Activated CD8-positive, alpha-beta memory T cell treated with anti-CD3 and anti-CD28 coated beads for 4 hours (primary cell): ENCODE measurements at places on chromosomes 5 and 9.

DNA sequence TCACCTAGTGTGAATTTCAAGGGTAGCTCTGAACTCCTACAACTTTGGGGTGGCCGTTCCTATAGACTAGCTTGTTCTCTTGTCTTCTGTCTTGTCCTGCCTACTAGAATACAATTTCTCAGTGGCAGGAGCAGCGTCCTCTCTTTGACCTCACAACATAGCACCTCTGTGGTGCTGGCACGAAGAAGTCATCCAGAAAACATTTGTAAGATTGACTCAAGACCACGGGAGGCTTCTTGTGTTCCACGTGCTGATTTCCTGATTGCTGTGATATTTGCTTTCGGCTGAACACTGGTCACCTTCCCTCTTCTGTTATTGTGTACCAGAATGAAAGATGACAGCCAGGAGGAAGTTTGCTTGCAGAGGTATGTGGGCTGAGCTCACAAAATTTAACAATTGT is 27.0 kb downstream of the SLC1A1 start:
- no peak for DNase-seq

- no peak for DNase-seq
Measured at GRCh38 chr9:92332577-92333281, 7.0 kb downstream of the CENPP start.

DNA sequence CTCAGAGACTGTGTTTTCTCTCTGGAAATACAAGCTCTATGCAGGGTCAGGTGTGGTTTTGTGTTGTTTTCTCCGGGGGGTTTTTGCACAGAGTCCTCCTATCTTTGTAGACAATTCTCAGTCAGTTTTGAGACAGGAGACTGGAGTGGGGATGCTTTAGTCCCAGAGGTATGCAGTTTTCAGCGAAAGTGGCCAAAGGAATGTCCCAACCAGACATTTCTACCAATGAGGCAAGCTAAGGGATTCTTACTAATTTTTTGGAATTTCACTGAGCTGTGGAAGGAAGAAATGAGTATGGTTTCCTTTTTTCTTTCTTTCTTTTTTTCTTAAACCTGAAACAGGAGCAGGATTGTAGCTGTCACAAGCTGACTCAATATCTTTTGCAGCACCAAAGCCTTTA is 35.3 kb upstream of the PLPP1 start:
- DNase-seq = no peak

DNA sequence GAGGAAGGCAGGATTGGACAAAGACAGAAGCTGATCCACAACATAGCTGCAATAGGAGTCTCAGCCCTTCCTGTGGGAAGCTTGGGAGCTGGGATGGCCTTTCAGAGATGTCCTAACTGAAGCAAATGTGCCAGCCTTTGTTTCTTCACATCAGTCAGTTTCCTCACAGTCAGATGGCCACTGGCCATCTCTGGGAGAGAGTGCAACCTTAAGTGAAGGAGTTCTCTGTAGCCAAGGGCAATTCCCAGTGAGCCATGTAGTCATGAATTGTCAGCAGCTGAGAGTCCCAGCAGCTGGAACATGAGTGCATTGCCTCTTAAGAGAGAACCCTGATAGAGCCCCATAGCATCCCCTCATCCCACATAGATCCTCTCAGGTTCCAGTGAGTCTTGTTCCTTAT is 89.1 kb upstream of the LIFR start:
- no peak for DNase-seq

- no peak for DNase-seq
Measured at GRCh38 chr5:1097381-1097987, 14.4 kb downstream of the SLC12A7 start.

GRCh38 chr5:31273631-31274378 is 80.3 kb downstream of the CDH6 start:
- no peak for DNase-seq

GRCh38 chr9:99006979-99007378 is 63.3 kb downstream of the COL15A1 start:
- no peak for DNase-seq

GRCh38 chr5:79257314-79257713 is 21.4 kb downstream of the JMY start:
- DNase-seq = no peak

GRCh38 chr5:33297760-33298216 is 143.0 kb upstream of the TARS1 start:
- DNase-seq = no peak

DNA sequence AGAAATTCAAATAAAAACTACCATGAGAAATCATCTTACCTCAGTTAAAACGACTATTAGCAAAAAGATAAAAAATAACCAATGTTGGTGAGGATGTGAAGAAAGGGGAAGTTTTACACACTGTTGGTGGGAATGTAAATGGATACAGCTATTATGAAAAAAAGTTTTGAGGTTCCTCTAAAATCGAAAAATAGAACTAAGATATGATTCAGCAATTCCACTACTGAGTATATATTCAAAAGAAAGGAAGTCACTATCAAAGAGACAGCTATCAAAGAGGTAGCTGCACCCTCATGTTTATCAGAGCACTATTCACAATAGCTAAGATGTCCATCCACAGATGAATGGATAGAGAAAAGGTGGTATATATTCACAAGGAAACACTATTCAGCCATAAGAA is 1888.4 kb downstream of the MAT2B start:
- DNase-seq = no peak

DNA sequence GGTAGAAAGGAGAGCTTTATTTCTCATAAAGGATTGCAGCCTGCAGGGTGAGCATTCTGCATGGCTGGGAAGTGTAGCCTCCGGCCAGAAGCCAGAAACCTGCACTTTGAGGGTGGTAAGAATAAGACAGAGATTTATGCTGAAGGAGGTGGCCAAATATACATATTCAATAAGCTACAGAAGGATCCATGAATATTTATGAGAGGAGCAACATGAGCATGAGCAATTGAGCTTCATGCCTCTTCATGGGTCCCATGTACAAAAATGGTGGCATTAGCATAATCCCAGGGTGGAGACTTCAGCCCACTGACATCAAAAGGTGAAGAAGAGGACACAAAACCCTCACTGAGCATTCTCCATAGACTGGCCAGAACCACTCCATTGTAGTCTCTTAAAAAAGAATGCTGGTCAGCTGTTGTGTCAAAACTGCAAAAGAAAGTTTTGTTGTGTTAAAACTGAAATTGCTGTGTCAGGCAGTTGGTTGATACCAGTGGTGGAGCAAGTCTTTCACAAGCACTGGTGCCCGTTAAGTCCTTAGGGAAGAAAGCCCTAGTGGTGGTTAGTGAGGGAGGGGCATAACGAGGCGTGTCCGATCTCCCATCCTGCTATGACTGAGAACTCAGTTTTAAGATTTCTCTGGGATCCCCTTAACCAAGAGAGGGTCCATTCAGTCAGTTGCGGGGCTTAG is 160.8 kb upstream of the MAP1B start:
- DNase-seq = no peak

GRCh38 chr9:6441269-6441668 is 28.3 kb downstream of the UHRF2 start:
- DNase-seq = no peak

GRCh38 chr5:16736158-16736995 is 119.6 kb upstream of the RETREG1 start:
- no peak for DNase-seq

- no peak for DNase-seq
Measured at GRCh38 chr5:148586796-148587195, 67.5 kb downstream of the HTR4 start.

DNA sequence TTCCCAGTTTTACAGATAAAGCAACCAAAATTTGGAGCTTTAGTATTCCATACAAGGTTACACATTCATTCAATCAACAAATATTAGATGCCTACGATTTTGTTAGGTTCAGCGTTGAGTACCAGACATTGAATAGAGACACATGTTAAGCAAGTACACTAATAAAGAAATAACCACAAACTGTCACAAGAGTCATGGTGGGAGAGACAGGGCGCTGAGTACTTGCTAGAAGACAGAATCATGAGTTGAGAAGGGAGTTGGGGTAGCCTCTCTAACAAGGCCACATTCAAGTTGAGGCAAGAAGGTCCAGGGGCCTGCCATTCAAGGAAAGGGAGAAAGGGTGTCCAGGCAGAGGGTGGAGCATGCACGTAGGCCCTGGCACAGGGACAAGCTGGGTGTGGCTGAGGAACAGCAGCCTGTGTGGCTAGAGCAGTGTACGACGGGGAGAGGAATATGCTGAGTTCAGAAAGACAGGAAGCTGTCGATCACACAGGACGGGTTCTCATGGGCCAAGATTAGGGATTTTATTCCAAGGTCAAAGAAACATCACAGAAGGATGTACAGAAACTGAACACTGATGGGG is 17.0 kb downstream of the CDK5RAP2 start:
- no peak for DNase-seq

GRCh38 chr5:181246276-181247049 is 2.8 kb upstream of the RACK1 start:
- DNase-seq = peak; percentile 55

GRCh38 chr5:73151766-73152410 is 21.1 kb upstream of the TMEM174 start:
- no peak for DNase-seq

DNA sequence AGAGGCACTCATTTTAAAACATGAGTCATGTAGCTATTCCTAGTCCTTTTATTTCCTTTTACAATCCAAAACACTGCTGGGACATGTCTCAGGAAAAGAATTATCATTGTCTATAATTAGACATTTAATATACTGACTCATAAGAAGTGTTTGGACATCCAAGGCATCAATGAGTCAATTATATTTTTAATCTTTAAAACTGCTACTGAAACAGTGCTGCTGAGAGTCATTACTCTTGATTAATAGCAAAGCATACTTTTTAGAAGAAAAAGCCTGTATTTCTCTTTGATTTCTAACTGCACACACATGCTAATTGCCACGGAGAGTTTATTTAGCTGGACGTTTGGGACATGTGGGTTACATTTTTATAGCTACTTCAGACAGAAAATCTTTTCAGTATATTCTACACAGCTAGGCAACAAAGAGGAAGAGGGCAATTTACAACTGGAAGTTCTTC is 1249.0 kb upstream of the CDH18 start:
- DNase-seq = no peak

- DNase-seq = no peak
Measured at GRCh38 chr5:107072967-107073366, 597.8 kb downstream of the EFNA5 start.

GRCh38 chr9:134593286-134594077 is 48.1 kb upstream of the COL5A1 start:
- no peak for DNase-seq

DNA sequence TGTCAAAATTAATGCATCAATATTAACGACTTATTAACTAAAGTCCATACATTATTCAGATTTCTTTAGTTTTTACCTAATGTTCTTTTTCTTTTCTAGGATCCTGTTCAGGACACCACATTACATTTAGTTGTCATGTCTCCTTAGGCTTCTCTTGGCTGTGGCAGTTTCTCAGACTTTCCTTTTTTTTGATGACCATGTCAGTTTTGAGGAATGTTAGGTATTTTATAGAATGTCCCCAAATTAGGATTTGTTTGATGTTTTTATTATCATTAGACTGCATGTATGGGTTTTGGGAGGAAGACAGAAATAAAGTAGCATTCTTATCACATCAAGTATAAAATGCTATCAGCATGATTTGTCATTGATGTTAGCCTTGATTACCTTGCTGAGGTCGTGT is 32.0 kb downstream of the ZCCHC7 start:
- no peak for DNase-seq

GRCh38 chr9:77945798-77946197 is 85.8 kb downstream of the GNAQ start:
- no peak for DNase-seq

- no peak for DNase-seq
Measured at GRCh38 chr5:149796030-149796429, 65.9 kb downstream of the PPARGC1B start.

DNA sequence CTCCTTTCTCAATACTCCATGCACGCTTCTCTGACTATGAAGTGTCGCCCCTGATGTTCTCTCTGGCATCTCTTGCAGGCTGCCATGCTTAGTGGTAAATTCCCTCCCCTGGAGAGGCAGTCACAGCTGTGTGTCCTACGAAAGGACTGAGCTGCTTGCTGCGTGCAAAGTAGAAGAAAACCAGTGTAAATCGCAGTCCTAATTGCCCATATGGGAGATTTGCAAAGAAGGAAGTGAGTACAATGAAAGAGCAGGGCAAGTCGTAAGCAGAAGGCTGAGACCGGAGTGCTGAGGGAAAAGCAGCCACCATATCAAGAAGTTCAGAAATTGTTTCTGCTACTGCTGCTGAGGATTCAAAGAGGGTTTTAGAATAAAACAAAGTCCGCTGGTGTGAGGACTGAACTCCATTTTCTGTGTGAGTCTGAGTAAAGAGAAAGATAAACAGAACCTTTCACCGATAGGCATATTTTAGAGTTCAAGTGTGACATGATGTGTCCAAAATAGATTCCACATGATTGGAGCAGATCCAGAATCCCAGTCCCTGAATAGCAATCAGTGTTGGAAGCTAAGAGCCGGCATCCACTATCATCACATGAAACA is 507.8 kb upstream of the MPDZ start:
- DNase-seq = no peak

GRCh38 chr9:22863736-22864135 is 417.1 kb downstream of the DMRTA1 start:
- no peak for DNase-seq

GRCh38 chr9:93507768-93508167 is 54.4 kb upstream of the FAM120AOS start:
- DNase-seq = no peak

DNA sequence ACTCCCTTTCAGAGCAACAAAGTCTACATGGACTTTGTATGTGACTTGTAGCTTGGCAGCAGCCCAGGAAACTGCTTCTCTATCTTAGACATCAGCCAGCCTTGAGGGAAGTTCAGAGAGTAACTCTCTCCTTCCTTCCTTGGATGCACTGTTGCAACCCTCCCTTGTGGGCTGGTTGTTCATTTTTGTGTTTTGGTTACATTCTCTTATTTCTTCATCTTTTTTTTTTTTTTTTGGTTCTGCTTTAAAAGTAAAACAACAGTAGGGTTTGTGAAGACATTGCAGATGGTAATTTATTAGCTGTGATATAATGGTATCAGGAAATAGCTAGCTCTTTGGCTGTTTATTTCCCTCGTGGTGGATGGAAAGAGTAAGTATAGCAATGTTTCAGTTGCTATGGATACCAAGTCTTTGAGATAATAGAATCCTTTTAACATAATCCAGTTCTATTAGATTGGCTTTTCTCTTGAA is 97.9 kb upstream of the MAMDC2 start:
- DNase-seq = no peak

DNA sequence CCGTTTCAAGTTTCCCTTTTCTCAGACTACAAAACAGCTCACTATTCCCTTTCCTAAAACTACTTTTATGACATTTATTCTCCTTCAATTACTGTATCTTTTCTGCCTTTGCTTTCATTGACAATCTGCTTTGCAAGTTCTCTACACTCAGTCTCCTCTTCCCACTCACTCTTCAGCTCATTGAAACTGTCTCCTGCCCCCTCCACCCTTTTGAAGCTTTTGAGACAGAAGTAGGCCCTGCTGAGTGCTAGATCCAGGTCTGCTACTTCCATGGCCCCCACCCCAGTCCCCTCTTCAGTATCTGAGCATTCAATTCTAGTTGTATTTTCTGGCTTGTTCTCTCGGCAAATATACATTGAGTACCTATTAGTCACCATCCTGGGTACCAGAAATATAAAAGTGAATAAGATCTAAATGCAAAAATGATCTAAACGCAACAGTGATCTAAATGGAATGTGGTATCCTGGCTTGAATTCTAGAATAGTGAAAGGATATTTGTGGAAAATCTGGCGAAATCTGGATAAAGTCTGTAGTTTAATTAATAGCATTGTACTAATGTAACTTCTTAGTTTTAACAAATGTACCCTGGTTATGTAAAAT is 58.4 kb downstream of the OR2K2 start:
- no peak for DNase-seq
